Activated T-helper 1 cell treated with Interleukin-2 at 50 U/mL for 16 hours (primary cell): ENCODE measurements at places on chromosomes 5 and 9.

DNA sequence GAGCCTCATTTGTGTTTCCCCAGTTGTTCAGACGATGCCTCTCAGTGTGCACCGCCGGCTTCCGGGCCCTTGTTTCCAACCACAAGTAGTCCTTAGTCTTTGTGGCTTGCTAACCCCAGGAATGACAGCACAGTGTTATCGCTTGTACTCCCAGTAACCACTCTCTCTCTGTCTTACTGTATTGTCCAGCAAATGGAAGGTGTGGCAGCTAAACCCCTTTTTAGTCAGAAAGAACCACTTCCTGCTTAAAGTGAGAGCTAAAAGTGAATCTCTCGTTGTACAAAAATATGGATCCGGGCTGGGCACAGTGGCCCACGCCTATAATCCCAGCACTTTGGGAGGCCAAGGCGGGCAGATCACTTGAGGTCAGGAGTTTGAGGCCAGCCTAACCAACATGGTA lies 61.3 kb downstream of the ENC1 start:
- peak; percentile 8 for DNase-seq

GRCh38 chr5:133841831-133842750 lies 126.3 kb downstream of the C5orf15 start:
- DNase-seq: no peak

GRCh38 chr5:79484731-79485130 lies 29.2 kb downstream of the HOMER1 start:
- no peak for DNase-seq

- no peak for DNase-seq
Measured at GRCh38 chr5:67065696-67066095, 130.9 kb downstream of the CD180 start.

- no peak for DNase-seq
Measured at GRCh38 chr9:119370816-119371215, 1.6 kb upstream of the BRINP1 start.

- DNase-seq: no peak
Measured at GRCh38 chr9:109179801-109180523, 12.9 kb upstream of the FRRS1L start.

- DNase-seq: no peak
Measured at GRCh38 chr5:15116996-15117395, 245.4 kb upstream of the ANKH start.
